Ecto neural progenitor cell (in vitro differentiated cells): ENCODE measurements at places on chromosomes 1 and 21.

GRCh38 chr1:29563571-29563970, 327.2 kb downstream of the PTPRU start:
- DNase-seq: no peak

DNA sequence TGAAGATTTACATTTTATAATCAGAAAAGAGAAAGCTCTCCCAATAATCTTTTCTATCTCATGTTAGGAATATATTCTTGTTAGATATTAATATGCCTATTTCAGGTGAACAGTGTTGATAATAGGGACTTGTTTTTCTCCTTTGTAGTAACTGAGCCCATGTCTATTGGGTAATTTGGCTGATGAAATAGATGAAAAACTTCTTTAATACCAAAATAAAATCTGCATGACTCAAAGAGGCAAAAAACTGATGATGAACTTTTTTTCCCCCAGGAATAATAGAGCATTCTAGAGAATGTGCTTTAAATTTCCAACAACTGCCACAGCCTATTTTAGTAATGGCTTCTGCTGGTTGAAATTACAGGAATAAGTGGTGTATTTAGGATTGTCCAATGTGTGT, 178.9 kb upstream of the GREM2 start:
- no peak for DNase-seq

DNA sequence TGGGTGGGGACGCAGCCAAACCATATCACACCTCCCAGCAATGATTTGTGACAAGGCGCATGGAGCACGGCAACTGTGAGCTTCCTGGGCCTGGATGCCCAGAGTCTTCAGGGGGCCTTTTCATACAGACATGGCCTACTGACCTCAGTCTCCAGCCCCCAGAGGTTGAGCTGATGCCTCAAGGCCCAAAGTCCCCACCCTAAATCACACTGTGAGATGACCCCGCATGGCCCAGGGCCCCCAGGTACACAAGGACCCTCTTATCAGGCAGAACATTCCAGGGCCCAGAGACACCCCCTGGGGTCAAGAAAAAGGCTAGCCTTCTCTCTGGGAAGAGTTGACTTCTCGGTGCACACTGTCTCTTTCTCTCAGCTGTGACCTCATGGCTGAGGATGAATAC, 179.7 kb upstream of the C1orf174 start:
- no peak for DNase-seq

GRCh38 chr1:11273595-11274234, 717 bp downstream of the UBIAD1 start:
- no peak for DNase-seq

DNA sequence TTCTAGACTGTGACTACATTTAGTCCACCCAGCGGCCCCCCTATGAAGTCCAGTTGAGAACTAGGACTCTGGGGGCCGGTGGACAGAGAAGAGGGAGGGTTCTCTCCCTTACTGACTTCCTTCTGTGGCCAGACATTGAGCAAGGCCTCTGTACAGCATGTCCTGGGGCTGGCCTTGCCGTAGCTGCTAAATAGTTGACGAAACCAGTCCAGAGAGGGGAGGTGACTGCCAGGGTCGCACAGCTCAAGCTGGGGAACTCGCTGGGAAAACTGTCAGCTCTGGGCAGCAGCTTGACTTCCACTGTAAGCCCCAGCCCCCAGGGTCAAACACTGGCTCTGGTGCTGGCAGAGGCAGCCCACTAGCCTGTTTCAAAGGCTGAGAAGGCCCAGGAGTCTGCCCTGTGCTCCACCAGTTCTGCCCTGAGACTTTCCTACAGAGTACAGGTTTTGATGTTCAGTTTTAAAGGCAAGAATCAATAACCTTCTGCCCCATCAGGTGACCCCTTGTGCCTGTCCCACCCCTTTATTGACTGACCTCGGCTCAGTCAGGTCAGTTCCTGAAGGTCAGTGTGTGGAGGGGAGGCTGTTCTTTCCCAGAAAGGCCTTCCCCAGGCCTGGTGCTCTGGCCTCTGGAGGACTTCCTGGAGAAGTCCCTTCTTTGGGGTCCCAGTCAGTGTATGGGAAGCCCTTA, 14.1 kb downstream of the PCSK9 start:
- DNase-seq: no peak

DNA sequence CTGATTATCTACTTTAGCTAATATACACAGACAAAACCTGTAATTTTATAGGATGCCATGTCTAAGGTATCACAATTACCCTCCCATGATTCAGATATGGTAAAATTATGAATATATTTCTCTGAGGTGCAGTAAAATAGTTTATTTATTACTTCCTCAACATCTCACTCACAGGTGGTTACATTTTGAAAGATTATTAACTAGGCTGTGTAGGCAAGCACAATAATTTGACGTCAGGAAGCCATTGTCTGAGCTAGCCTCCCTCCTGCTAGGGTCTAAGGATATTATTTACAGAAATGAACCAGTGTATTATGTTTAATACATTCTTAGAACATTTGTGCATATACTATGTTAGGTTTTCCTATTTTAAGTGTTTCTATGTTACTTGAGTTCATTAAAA, 69.9 kb upstream of the ADGRL2 start:
- no peak for DNase-seq

GRCh38 chr1:172325531-172325930, 95.0 kb upstream of the C1orf105 start:
- DNase-seq: no peak

DNA sequence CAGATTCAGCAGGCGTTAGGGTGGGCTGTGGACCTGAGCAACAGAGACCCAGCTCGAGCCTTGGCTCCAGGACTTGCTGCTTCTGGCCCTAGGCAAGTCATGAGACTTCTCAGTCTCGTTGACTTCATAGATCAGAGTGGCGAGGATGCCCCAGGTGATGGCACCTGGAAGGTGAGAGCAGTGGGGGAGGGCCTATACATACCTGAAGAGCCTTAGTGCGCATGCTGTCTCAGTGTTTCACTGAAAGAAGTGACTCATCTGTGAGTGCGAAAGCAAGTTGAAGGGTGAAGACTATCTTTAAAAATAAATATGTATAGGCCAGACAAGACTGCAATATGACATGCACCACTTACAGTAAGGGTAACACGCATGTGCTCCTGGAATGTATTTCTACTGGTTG, 10.1 kb downstream of the PLEKHA6 start:
- no peak for DNase-seq

DNA sequence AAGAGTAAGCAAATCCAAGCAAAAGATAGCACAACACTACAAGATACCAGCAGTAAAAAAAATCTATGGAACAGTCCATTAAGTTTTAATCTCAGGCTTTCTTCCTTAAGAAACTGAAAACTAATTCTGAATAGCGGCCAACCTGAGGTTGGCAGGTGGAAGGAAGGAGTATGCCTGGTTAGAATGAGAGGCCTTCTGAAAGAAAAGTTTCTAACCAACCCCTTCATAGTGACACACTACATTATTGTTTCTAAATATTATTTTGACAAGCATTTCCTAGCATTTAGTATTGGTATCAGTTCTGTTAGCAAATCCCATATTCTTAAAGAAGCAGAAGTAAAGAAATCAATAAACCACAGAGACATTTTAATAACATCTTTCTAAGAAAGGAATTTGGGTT, 205.7 kb upstream of the PTBP2 start:
- no peak for DNase-seq
